ENCODE measurements at places on chromosomes 16 and 17.
A peak's percentile ranks its signal among the peaks of the same experiment; 100 is the strongest.

DNA sequence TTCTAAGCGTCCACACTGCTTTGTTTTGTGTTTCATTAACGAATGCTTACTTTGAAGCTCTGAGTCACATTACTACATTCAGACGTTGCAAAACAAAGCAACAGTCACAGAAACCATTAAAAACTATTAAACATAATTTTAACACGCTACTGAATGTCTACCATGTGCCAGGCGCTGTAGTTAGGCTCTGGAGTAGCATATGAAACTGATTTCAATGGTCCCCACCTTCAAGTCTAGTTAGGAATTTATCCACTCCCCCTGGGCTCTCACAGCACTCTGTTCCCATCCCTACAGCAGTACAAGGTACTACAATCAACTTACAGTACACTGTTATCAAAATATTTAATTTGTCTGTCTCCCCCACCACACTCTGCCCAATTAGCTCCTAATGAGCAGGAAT lies 631 bp downstream of the UTP6 start:
- DNase-seq: no peak

DNA sequence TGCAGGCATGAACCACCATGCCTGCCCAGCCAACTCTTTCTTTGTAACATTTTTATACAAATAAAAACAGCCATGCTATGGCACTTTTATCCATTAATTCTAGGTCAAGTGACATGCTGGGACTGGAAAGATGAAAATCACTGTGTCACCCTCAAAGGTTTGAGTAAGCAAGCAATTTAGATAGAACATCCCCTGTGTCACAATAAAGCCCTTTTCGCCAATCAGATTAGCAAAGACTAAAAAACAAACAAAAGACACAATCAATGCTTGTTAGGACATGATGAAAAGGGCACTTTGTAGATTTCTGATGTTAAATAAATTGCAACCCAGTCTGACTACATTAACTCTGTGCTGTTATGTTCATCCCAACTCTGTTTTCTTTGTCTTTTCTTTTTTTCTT lies 26.4 kb downstream of the CHP2 start:
- no peak for DNase-seq

DNA sequence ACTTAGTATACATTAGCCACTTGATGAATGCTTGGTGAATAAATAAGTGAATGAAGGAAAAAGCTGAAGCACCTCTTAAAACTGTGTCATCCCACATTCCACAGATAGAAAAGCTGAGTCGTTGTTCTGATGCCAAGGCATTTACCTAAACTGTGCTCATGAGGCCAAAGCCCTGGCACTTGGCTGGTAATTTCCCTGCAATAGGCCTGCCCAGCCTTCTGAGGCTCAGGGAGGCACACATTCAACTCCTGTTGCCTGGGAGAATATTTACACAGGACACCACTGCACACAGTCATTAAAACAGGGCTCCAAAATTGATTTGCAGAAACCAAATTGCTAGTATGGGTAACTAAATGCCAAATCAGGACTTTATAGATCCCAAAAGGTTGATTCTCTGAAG lies 333.0 kb upstream of the C16orf82 start:
- no peak for DNase-seq

- no peak for DNase-seq
Measured at GRCh38 chr16:8877894-8878522, 4.1 kb upstream of the LITAFD start.

DNA sequence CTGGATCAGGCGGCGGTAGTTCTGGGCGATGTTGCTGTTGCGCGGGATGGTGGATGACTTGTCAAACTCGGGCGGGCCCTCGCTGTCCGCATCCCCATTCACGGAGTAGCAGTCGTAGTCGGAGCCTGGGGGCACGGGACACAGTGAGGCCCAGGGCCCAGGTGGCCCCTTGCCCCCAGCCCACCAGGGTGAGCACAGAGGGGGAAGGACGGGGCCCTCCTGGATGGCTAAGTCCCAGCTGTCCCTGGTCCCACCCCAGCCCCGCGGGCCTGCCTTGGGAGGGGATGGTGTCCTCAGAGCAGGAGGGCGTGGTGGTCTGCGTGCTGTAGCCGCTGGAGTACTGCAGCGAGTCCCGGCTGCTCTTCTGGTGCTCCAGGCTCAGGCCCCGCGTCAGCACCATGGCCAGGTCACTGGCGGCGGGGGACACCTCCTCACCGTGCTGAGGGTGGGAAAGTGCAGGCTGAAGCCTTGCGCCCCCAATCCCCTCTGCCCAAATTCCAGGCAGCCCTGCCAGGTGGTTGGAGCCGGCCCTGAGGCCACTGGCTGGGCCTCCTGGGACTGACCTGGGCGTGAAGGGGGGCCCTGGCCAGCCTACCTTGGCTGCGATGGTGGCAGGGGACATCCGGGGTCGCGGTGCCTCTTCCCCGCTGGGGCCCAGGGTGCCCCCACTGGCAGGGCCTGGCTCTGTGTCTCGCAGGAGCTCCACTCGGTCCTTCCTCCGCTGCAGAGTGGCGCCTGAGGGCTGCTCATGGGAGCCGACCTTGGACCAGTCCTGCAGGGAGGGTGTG lies 18.2 kb downstream of the IL34 start:
- DNase-seq: no peak

DNA sequence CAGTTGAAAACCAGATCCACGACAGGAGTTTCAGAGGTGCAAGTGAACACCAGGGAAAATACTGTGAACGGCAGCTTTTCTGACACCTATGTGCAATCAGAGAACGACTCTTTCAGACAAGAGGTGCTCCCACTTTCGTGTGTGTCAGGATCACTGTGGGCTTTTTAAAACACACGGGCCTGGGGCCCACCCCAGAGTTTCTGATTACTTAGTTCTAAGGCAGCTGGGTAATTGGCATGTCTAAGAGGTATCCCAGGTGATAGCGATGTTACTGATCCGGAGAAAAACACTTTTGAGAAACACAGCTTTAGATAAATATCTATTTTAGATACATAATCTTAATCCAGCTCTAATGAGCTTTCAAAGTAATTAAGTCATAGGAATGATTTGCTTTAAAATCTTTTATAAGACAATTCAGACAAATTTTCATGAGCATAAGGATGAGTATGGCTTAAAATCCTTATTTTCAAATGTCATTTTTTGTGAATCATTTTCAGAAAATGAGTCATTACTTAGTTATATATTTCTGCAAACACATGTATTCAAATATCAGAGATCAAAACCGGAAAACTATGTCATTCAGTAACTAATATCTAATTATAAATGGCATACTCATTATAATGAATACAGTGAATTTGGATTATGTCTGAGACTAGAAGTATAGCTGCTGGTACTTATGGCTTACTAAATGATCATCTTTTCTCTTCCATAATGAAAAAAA lies 217.9 kb upstream of the PSMD7 start:
- no peak for DNase-seq

- no peak for DNase-seq
Measured at GRCh38 chr17:42296012-42296411, 7.7 kb downstream of the STAT5A start.

GRCh38 chr16:11624205-11624604 lies 37.5 kb upstream of the LITAF start:
- no peak for DNase-seq

DNA sequence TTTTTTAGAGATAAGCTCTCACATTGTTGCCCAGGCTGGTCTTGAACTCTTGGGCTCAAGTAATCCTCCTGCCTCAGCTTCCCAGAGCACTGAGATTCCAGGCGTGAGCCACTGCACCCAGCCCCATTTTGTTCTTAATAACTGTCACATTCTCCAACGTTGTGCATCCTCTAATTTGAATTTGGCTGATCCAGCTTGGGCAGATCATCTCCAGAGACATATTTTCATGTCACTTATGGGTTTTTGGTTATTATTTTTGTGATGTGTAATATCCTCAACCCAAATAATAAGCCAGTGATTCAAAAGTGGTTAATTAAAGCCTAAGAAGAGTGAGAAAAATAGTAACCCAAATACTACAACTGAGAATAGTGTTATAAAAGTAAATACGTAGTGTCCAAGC lies 16.2 kb upstream of the COL1A1 start:
- DNase-seq: no peak

GRCh38 chr16:22192261-22193062 lies 13.6 kb upstream of the EEF2K start:
- peak; percentile 59 for DNase-seq

DNA sequence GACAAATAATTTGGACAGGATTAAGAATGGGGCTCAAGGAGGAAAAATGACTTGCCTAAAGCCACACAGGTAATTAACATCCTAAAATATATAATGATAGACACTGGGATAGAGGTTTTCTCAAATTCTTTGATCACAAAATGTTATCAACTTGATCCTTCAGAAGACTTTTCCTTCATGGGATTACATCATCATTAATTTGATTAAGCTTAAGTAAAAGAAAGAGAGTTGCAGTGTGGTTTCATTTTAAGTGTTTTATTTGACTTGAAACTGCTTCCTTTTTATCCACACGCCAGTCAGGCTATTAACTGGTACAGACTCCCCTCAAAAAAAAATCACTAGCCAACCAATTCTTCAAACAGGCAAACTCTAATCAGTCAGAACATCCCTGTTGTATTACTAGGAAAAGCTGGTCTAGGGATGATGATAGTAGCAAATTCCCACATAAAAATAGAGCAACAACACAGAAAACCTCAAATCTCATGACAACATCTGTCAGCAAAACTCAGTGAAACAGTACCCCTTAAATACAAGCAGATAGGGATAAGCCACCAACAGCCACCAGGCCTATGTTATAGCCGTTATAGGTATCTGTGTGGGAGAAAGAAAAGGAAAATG lies 32.5 kb downstream of the AKAP10 start:
- DNase-seq: no peak

- no peak for DNase-seq
Measured at GRCh38 chr17:47810200-47810821, 11.3 kb downstream of the OSBPL7 start.

DNA sequence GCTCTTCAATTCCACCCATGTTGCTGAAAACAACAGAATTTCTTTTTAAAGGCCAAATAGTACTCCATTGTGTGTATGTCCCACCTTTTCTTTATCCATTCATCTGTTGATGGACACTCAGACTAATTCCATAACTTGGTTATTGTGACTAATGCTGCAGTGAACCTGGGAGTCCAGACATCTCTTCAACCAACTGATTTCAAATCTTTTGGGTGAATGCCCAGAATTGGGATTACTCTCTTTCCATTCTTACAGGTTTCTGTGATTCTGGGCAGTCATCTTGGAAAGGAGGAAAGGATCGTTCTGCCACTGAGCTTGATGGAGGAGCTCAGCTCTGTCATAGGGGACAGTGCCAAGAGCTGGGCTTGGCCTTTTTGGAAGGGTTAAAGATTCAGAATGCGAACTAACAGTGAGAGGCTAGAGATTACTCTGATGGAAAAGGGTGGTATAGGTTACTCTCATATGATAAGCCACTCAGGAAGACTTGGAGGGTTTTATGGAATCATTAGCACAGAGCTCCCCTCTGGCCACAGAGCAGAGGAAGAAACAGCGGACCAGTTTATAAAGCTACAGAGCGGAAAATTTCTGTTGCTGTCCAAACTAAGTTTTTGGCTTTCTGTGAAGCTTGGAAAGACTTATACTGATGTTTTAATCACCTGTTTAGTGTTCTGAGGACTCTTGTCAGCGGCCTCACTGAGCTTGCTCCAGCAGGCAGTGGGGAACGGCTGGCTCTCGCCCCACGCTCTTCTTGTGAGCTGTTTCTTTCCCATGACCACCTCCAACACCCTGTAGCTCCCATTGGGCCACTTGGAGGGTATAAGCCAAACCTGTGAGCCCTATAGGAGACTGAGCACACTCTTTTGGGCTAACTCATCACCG lies 48.3 kb downstream of the HIC1 start:
- DNase-seq: peak; percentile 37

GRCh38 chr16:57704011-57704904 lies 9.7 kb downstream of the DRC7 start:
- no peak for DNase-seq

DNA sequence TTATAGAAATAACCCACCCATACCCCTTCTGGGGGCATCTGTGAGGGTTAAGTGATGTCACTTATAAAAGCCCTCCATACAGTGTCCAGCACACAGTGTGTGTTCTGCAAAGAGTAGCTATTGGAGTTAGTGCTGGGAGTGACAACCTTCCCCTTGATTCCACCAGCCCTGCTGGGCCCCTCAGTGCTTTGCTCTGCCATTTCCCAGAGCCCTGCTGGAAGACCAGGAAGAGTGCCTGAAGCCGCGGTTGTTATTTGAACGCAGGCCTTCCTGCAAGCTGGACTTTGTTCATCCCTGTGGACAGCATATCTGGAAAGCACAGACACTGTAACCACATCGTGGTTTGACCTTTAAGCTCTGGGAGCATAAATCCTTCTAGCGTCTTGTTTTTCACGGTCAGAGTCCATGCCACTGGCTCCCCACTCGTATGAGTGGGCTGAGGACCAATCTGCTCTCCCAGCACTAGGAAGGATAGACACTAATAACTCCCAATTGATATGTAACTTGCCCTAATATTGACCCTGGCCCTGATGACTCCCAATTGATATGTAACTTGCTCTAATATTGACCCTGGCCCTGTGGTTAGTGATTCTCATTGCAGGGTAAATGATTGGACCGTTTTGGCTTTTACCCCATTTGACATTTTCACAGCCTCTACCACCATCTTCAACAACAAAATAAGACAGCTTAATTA lies 297.1 kb upstream of the MAF start:
- no peak for DNase-seq

GRCh38 chr16:57609541-57610401 lies 18.7 kb upstream of the ADGRG1 start:
- peak; percentile 34 for DNase-seq

DNA sequence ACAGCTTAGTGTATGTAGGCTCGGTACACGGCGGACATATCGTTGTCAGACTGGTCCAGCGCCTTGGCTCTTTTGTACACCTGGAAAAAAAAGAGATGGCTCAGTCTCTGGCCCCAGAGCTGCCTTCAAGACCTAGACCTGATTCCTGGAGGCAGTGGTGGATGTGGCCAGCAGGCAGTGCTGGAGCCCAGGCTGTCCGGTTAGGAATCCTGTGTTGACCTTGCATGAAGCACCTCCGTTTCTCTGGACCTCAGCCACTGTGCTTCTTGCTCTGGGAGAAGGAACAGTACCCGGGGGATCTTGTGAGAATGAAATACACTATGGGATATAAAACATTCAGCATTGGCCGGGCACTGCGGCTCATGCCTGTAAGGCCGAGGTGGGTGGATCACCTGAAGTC lies 2.8 kb upstream of the ROGDI start:
- DNase-seq: no peak

DNA sequence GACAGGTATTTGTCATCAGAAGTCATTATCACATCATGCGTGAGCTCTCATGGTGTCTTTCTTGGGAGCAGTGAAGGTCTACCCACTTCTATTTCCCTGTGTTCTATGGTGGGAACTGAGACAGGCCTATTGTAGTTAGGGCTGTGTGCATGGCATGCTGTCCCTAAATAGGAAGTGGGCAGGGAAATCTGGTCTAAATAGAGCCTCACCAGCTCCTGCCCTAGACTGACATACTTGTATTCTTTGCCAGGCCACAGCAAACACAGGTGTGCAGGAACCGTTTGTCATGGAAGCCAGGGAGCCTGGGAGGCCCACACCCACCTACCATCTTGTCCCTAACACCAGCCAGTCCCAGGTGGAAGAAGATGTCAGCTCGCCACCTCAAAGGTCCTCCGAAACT lies 10.1 kb downstream of the SLC7A6 start:
- no peak for DNase-seq

Data from brain (organoid and tissue), 16 donors.